CD8-positive, alpha-beta memory T cell (primary cell): ENCODE measurements at places on chromosomes 7 and 10.
A peak's percentile ranks its signal among the peaks of the same experiment; 100 is the strongest.

DNA sequence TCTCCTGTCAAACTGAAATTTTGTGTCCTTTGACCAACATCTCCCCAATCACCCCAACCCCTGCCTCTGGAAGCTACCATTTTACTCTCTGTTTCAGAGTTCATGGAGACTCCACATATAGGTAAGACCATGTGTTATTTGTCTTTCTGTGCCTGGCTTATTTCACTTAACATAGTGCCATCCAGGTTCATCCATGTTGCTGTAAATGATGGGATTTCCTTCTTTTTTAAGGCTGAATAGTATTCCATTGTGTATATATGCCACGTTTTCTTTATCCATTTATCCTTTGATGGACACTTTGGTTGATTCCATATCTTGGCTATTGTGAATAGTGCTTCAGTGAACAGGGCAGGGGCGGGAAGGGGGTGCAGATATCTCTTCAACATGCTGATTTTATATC is 18.0 kb upstream of the FBXW4 start:
- no peak for DNase-seq

DNA sequence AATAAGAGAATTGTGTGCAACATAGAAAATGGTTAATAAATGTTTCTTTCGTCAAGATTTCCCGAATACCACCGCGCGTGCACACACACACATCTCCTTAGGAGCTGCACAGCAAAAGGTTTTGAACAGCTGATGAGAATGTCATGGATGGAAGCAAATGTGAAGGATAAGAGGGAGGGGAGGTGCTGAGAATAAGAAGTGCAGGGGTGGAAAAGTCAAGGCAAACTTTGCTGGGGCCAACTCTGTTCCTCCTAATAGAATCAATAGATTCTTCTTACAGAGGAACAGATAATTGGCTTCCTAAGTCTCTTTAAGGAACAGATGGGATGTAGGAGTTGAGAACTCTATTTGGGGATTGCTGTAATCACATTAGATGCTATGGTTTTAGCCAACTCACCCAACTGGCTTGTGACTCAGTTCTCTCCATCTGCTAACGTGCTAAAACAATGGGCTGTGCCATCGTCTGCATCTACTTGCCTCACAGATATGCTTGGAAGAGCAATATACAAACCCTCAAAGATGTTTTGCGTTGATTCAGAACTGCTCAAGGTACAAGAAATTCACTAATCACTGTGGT is 408.2 kb upstream of the CELF2 start:
- no peak for DNase-seq

- DNase-seq: no peak
These were observed 5.7 kb upstream of the PIP start for GRCh38 chr7:143126146-143126545.

- peak; percentile 42 for DNase-seq
These were observed 3.0 kb upstream of the DLX5 start for GRCh38 chr7:97027427-97028234.

DNA sequence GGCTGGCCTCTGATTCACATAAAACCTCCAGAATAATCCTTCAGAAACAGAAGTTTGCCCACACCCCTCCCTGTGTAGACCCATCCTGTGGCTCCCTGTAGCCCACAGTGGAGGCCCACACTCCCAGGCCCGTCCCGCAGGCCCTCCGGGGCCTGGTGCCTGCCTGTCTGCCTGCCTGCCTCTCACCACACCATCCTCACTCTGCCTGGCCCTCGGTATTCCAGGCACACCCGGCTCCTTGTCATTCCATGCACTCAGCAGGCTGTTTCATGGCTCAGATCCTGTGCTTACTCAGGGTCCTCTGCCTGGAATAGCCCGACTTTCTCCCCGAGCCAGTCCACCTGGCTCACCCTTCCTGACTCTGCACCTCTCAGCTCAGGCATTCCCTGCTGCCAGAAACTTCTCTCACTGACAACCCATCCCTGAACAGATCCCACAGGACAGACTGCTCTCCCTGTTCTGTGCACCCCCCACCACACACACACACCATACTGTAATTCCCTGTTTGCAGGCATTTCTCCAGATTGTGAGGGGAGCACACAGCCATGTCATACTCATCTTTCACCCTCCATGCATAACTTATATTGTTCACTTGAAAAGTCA is 498.0 kb upstream of the ZMIZ1 start:
- no peak for DNase-seq

- DNase-seq: no peak
These were observed at the start of gene CDHR3 for GRCh38 chr7:105963038-105963667. CDHR3 (plus strand) TSS chr7:105963264; CDS start chr7:105963319, 55 bp downstream.

- no peak for DNase-seq
These were observed 9.0 kb upstream of the EBF3 start for GRCh38 chr10:129972966-129973673.

DNA sequence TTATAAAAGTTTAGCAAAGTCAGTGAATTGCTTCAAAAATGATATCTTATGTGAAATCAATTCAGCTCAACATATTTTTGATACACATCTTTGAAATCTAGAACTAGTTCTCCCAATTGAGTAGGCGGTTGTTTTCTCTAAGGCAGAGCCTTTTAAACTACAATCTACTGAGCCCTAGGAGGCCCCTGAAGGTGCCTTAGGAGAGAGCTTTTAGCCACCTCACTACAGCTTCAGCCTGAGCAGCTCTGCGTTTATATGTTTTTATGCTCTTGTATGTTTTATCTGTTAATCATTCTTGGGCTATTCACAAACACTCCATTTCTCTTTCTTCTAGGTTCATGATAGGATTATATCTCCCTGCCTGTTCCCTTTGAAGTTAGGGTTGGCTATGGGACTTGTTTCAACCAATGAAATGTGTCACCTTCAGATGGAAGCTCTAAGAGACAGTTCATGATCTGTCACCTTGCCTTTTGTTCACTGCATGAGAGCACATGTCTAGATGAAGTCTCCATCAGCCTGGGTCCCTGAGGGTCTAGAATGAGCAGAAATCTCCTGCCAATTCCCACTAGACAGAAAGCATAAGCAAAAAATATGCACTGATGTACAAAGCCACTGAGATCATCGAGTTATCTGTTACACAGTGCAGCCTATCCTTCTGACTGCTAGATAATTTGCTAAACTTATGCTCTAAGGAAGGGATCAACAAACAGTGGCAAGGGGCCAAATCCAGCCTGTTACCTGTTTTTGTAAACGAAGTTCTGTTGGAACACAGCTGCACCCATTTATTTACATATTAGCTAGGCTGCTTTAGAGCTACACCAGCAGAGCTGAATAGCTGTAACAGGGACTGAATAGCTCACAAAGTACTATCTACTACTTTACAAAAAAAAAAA is 128.5 kb upstream of the CDK1 start:
- DNase-seq: no peak

DNA sequence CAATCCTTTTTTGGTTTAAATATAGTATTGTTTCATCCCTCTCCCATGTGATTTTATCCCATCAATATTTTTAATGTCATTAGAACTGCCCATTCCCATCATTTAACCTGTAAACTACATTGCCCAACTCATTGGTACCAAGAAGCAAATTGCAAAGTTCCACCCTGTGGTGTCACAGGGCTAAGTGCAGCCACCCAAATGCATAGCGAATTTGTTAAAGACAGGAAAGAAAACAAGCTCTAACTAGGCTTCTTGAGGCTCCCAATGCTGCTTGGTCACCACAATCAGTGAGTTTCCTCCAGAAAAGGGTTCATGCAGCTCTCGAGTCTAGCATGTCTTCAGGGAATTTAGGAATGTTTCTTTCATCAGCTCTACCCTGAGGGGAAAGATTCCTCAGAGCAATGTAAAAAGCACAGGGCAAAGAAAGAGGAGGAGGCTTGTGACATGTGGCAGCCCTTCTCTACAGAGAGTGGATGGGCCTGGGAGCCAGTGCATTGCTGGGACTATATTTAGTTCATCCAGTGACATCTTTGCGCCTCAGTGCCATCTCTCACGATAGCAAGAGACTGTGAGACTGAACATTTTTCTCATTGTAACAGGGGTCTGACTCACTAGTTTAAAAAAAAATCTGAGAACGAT is 58.1 kb downstream of the CAV1 start:
- DNase-seq: no peak

DNA sequence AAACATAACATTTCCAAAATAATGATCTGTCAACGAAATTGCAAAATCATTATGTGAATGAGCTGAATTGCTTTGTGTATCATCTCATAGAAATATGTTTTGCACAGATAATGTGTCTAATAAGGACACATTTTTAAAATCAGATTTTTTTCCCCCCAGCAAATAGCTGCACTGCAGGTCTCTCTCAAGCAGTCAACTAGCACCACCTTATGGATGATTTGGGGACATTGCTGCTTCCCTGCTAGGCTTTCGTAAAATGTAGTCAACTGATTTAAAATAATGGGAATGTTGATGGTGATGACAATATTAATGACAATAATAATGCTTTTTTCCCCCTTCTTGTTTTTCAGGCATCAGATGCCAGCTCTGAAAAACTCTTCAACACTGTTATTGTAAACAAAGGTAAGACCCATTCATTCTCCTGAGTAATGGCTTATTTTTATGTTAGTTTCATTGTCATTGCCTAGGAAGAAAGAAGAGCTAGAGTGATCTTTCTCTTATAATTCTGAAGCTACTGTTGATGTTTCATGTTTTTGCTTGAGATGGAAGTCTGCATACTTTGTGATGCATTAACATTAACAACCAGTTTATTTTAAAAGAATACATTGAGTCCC is 433.6 kb upstream of the GALNT17 start:
- DNase-seq: peak; percentile 57

GRCh38 chr10:29316308-29317026 is 27.6 kb downstream of the LYZL1 start:
- DNase-seq: no peak

DNA sequence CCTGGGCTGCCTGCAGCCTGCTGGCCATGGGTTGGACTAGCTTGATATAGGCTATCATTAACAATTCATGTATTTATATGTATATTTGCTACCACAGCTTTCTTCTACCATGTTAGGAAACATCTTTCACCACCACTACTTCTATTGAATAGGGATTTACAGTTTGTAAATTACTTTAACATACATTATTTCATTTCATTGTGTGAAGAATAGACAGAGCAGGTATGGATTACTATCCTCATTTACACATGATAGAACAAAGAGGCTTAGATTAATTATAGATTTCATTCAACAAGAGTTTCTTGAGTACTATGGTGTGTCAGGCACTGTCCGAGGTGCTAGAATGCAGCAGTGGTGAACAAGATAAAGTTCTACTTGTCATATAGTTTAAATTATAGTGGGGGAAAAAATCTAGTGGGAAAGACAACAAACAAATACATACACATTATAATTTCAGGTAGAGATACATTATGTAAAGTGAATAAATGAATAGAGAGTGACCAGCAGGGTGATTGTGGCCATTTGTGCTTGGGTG is 20.6 kb downstream of the VTI1A start:
- no peak for DNase-seq

DNA sequence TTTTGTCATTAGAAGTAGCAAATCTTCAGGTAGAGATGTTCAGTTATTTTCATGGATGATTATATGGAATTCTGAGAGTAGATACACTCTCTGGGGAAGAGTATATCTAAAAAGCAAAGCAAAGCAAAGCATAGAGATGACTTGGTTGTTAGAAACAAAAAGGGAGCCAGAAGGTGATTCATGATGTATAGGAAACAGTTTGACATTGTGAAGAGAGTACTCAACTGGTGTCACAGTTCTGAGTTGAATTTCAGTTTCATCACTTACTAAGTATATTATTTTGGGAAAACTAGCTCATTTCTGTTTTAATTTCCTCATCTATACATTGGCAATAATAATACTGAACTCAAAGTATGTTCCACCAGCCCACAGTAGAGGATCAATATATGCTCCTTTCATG is 86.8 kb downstream of the SEMA3C start:
- DNase-seq: no peak

GRCh38 chr7:132485600-132486273 is 90.5 kb downstream of the PLXNA4 start:
- peak; percentile 70 for DNase-seq

- no peak for DNase-seq
These were observed 19.6 kb upstream of the AGBL3 start for GRCh38 chr7:134966691-134967090.

- no peak for DNase-seq
These were observed 70.8 kb downstream of the CREB5 start for GRCh38 chr7:28483112-28483511.
